ENCODE measurements at places on chromosomes 4 and X. TPM values are rescaled to one million over a fixed set of nuclear protein-coding genes. Genes with fewer than 3 reads are reported as not detected.
A peak's percentile ranks its signal among the peaks of the same experiment; 100 is the strongest.

- no peak for DNase-seq
These were observed 838.1 kb upstream of the AGA start for GRCh38 chr4:178280362-178280761.

- DNase-seq, result no peak
These were observed 66.5 kb upstream of the ZFP42 start for GRCh38 chr4:187929024-187929423.

DNA sequence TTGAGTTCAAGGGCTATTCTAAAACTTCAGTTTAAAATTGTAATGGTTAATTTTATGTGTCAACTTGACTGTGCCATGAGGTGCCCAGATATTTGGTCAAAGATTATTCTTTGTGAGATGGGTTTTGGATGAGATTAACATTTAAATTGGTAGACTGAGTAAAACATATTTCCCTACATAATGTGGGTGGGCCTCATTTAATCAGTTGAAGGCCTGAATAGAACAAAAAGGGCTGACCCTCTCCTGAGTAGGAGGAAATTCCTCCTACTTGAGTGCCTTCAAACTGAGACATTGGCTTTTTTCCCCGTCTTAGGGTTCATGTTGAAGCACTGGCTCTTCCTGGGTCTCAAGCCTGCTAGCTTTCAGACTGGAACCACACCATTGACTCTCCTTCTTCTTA is 89.6 kb upstream of the FAM9A start:
- DNase-seq, result no peak

DNA sequence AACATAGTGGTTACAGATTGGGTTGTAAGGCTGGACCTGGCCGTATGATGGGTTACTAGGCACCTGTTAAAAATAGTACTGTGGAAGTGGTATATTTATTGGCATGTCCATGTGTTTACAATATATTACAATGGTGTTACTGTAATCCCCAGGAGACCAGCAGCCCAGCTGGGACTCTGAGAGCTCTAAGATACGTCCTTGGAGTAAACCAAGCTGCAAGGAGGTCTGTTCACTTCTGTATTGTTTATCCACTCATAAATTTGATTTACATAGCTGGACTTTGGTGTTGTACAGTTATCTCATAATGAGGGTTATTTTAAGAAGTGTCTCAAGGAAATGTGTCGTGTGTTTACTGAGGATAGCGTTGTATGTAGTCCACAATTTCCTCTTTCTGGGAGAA is 93.8 kb downstream of the TBL1X start:
- peak; percentile 30 for DNase-seq

DNA sequence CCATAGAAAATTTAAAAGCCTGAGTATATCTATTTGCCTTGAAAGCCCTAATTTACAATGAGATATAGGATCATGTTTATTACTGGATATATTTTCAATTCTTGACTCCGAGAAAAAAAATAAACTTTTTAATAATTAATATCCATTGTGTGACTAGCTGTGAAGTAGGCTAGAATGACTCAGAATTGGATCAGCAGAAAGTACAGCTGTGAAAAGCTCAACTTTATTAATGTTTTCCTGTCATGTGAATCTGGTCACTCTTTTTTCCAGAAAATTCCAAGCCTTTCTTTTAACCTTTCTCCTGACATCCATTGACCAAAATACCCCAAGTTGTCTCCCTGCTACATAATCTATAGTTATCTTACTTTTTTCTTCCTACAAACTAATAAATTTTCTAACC is 171.8 kb upstream of the PACRGL start:
- peak; percentile 80 for DNase-seq

- DNase-seq, result no peak
These were observed 78.2 kb upstream of the LHFPL1 start for GRCh38 chrX:112757946-112758345.

The SATL1 gene
- not detected for total RNA-seq

The MTM1 gene
- total RNA-seq, result 26.0 TPM

The CYBB gene
- total RNA-seq, result not detected

The MED28 gene
- total RNA-seq, result 13.7 TPM

Data from lung microvascular endothelial cell (primary cell).